ENCODE measurements at places on chromosomes 16 and 17.

DNA sequence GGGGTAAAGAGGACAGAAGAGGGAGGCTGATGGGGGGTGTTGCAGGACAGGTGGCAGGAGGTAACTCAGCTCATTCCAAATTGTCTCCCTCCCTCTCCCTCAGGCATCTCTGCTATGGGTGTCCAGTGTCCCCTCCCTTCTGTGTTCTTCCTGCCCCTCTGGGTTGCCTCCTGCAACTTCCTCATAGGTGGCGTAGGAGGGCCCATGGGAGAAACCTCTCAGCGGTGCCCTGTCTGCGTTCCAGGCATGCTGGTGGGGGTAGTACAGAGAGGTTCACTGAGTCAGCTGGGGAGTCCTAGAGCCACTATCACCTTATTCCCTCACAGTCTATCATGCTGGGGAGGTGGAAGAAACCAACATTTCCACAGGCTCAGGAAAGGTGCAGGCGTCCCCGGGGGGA, 14.7 kb upstream of the ODF4 start:
- no peak for DNase-seq

DNA sequence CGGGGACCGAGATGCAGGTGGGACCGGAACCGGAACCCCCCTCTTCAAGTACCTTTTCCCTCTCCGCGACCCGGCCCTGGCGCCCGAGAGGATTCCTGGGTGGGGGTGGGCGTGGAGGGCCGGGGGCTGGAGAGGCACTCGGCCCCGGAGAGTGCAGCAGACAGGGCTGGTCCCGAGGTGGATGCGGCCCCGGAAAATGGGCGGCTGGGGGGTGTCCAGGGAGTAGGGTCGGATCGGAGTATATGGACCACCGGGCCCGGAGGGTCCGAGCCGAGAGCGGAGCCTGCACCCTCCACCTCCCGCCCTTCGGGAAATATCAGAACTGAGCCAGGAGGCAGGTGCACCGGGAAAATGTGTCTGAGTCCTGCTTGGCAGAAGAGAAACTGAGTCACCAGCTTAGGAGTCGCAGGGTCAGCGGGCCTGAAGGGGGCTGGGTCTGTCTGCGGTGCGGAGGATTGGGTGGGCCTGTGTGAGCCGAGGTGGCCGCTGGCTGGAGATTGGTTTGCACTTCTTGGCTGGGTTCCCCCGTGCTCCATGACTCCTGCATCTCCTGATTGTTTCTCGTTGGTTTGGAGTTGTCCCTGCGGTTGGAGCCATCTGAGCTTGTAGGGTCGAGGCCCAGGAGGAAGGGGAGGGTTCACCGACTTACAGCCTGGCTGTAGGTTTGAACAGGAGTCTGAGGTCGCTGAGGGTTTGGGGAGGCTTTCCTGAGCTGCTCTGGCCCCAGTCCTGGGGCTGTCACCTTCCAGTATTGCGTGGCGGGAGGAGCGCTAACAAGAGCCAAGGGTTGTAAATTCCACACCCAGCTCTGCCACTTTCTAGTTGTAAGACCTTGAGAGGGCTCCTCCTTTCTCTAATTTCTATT, 518 bp downstream of the SH2B1 start:
- no peak for DNase-seq

- no peak for DNase-seq
Measured at GRCh38 chr17:35103271-35103670, 16.4 kb downstream of the RAD51D start.

DNA sequence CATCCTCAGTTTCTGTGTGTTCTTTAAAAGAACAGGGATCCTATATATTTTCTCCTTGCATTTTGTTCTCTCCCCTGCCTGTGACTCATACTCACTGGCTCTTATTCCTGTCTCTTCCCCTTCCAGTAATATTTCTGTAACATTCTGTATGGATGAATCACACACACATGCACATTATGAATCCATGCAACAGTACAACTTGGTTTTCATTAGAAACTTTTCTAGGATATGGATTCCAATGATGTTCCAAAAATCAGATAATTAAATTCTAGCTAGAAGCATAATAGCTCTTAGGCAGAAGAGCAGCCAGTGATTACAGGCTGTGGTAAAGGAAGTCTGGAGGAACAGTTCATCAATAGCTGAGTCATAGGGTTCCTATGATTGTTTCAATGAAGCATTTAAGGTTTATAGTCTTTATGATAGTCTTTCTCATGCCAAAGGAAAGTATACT, 119.6 kb upstream of the PMFBP1 start:
- no peak for DNase-seq

- no peak for DNase-seq
Measured at GRCh38 chr16:58652741-58653140, 23.1 kb upstream of the CNOT1 start.

GRCh38 chr17:80397034-80397387, 18.0 kb upstream of the ENDOV start:
- no peak for DNase-seq

GRCh38 chr16:63720848-63721247, 1401.0 kb downstream of the CDH11 start:
- no peak for DNase-seq

GRCh38 chr16:50428116-50428515, 59.3 kb upstream of the BRD7 start:
- DNase-seq = no peak

DNA sequence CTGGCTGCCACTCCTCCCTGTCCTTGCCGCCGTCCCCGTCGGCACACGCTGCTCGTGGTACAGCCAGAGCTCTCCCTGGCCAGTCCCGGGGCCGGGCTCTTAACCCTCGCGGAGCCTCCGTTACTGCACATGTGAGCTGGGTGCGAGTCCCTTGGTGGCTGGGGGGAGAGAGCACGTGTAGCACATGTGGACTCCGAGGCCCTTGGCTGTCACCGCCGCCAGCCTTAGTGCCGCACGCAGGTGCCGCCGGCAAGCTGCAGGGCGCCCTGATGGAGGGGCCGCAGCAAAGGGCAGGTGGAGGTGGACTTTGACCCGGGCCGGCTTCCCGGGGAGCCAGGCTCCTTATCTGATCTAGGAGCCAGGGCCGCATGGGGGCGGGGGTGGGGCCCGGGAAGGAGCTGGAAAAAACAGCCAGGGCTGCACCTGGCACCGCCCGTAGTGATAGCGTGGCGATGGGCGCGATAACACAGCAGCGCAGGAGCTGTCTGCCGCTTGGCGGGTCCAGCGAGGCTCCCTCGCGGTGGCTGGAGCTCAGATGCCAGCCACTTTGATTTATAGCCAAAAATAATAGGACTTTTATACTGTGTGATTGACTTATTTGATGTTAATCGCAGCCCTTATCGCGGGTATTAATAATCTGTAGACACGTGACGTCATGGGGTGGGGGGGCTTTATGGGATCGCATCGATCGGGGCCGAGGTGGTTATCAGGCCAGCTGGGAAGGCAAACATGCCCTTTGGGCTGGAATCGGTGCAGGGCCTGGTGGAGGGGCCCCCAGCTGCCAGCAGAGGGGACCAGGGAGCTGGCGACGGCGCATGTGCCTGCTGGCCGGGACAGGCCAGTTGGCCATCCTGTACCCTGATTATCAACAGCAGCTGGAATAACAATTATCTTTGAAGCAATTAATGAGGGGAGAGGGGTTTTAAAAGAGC, 35.1 kb downstream of the ZFPM1 start:
- DNase-seq = no peak

- no peak for DNase-seq
Measured at GRCh38 chr17:44071772-44072171, 1.2 kb downstream of the G6PC3 start.

- DNase-seq = no peak
Measured at GRCh38 chr17:28743243-28744103, at the start of gene TRAF4. TRAF4 (plus strand) TSS chr17:28744011; CDS start chr17:28744113, 102 bp downstream.

GRCh38 chr16:59535298-59535697, 801.2 kb upstream of the GOT2 start:
- no peak for DNase-seq

DNA sequence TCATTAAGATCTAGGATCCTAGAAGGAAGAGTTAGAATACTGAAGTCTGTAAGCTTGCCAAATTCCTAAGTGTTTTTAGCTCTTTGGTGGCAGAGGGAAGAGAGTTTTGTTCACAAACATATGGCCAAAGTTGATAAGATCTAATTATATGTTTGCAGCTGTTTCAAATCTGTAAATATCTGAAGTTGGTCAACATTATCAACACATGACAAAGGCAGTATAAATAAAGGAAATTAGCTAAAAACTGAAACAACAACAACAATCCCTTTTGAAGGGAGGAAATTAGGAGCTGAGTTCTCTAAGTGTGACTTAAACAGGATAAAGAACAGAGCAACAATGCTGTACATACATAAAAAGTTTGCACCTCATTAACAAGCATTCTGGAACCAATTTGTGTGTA, 208.7 kb downstream of the KCNJ2 start:
- DNase-seq = no peak

- no peak for DNase-seq
Measured at GRCh38 chr17:47690121-47690520, 3.8 kb upstream of the TBKBP1 start.

DNA sequence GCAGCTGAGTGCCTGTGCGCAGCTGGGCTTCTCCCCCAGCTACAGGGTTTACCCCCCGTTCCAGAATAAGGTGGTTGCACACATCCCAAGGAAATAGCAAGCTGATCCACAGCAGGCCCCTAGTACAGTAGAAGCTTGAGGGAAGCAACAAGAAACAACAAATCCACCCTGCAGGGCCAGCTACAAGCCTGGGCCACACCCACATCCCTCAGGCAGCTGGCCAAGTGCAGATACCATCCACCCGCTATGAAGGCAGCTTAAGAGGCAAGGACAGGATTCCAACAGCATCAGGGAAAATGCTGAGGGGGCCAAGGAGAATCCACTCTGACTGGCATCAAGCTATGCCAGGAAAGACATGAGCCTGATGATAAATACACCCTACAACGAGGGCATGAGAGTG, 66.9 kb upstream of the RCVRN start:
- DNase-seq = no peak

GRCh38 chr17:28724500-28725165, 1.4 kb downstream of the TLCD1 start:
- no peak for DNase-seq

DNA sequence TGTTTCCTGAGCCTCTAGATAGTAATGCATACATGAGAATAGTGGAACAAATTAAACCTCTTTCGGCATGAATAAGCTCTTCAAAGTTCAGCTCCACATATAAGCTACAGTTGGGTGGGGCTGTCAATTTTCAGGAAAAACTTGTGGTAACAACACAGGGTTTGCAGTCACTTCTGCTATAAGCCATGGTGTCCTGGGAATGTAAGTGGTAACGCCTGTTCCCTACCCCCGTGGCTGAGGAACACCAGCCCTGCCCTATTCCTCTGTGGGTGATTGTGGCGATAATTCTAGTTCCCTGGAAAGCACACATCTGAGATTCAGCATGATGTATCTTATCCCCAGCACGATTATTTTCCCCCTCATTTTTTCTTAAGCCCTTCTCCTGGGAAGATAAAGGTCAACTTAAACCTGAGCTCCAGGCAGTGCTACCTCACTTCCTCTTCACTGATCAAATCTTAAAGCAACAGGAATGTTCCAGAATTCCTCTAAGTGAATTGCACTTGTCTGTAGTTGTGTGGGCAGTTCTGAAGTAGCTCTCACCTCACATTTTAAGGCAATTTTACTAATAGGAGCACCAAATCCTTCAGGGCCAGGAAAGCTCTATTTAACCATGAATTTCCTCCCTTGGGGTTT, 500.7 kb upstream of the HSBP1 start:
- DNase-seq = no peak

DNA sequence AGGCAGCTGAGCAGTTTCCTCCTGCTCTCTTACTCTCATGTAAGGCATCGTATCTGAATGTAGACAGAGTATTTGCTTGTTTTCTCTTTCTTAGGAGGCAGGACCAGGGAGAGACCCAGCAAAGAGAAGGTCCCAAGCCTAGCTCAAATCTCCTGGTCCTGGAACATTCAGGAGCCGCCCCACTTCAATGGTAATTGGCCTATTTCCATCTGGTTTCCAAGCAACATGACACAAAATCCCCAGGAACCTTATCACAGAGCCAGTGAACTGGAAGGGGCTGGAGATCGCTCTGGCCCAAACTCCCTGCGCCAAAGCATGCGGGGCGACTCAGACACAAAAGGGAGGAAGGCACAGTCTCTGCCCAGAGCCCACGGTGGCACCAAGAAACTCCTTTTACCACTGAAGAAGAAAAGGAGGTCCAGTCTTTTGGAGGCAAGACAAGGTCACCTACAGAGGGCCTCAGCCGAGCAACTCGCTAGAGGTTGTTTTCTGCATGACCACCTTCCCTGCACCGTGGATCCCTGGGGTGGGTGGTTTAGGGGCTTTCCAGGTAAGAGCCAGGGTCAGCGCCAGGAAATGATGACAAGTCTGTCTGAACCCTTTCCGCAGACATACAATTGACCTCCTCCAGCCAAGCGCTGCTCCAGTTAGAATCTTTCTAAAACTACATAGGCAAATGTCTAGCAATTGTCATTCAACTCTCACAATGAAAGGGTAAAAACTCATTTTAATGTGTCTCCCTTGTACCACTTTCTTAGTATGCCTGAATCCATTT, 394.7 kb downstream of the SOX9 start:
- no peak for DNase-seq

GRCh38 chr16:11609474-11610120, 22.9 kb upstream of the LITAF start:
- DNase-seq = no peak

DNA sequence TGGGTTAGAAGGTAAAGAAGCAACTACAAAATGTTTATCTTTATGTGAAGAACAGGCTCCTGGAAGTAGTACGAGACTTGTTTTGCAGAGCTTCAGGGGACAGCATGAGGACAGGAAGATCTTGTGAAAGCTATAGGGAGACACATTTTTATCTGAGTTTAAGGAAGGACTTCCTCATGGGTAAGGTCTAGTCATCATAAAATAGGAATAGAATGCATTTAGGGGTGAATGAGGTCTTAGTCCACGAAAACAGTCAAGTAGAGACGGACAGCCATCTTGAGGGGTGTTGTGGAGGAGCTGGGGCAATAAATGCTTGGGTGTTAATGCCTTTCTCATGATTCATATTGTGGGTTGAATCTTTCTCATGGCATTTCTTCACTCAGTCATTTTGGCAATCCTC, 24.3 kb downstream of the KCNJ16 start:
- DNase-seq = no peak

GRCh38 chr17:47633996-47634395, 15.7 kb upstream of the KPNB1 start:
- DNase-seq = no peak

DNA sequence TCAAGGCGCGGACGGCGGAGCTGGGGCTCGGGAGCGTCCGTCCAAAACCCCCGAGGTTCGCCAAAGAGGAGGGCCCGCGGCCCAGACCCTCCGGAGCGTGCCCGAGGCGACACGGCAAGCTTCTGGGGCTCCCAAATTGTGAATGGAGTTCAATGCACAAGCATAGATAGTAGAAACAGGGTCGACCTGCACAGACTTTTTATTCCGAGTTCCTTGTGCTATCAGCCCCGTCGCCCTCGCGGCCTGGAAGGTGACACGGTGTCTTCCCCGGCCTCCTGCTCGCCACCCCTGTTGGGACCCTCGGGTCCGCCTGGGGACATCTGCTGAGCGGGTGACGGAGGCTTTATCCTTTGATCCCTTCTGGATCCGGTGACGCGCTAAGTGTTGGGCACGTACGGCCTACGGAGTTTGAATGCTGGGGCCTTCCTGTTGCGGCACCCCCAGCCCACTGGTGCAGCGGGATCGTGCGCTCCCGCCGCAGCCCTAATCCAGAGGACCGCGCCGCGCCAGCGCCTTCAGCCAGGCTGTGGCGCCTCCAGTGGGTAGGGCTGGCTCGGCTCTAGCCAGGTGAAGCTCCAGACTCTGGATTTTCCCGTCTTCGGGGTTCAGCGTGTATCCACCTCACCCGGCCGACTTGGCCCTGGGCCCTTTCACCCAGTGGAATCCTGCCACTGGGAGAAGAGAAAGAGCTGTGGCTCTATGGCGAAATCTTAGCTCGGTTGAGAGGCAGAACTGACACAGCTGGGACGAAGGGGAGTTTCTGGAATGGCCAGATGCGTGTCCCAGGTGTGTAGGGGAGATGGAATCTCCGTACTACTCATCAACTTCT, 17.0 kb upstream of the NTN1 start:
- DNase-seq = no peak

GRCh38 chr17:44769230-44769629, 10.4 kb downstream of the ADAM11 start:
- no peak for DNase-seq

All from stimulated activated CD4-positive, alpha-beta T cell treated with anti-CD3 and anti-CD28 coated beads, TNF-alpha, amount 100 ng/mL, for 1 hour (primary cell).